ENCODE measurements at places on chromosomes 7 and 10.

DNA sequence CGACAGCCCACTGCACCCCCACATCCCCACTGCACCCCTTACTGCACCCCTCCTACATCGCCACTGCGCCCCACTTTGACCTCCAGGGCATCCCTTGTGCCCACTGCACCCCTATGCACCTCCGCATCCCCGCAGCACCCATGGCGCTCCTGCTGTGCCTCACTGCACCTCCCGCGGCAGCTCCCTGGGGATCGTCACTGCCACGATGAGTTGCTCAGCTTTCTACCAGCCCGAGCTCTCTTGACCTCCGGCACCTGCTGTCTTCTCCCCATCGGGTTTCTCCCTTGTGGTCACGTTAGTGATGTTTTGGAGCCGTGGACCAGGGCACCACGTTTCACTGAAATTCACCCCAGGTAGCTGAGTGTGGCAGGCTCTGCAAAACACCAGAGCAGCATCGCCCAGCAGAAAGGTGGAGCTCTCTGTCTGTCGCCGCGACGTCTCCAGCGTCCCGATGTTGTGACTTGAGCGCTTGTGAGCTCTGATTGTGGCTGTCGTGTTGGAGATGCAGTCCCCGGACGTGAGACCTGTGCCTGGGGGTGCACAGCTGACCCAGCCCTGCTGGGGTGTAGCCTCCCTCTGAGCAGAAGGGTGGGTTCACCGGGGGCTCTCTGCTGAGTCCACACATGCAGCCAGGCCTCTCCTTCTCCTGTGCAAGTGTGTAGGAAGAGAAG is 147.7 kb downstream of the DNAJB6 start:
- no peak for DNase-seq

DNA sequence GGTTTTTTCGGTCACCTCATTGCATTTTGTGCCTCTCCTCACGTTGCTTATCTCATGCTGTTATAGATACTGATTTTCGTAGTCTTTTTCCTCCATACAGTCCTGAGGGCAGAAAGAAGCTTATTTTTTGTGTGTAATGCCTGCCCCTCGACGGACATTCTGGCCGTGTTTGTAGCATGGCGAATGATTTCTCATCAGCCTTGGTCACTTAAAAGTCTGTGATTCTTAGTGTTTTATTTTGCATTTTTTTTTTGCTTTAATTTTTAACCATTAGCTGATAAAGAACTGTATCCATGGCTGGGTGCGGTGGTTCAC is 469 bp upstream of the NOC3L start:
- DNase-seq = no peak

GRCh38 chr10:69101451-69102095 is 13.7 kb downstream of the SRGN start:
- DNase-seq = peak; percentile 79

DNA sequence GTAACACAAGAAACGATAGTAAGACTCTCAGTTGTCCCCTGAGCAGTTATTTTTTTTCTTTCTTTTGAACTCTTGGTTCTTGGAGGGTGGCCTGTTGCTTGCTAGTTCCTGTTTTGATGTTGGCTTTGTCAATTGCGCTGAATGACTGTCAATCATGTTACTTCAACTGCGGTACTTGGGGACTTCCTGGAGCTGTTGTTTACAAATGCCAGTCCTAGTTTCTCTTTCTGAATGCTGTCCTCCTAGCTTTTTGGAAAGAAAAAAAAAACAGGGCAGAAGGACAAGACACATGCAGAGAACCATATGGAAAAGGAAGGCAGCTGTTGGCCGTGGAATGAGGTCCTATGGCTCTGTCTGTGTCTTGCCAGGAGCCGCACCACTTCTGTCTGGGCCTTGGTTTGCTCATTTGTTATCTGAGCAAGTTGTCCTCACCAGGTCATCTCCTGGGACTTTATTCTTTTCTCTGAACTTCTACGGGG is 7.0 kb upstream of the PDCD4 start:
- peak; percentile 27 for DNase-seq

GRCh38 chr10:129949891-129950291 is 14.2 kb downstream of the EBF3 start:
- no peak for DNase-seq

GRCh38 chr7:33751443-33751842 is 153.9 kb upstream of the BMPER start:
- no peak for DNase-seq

- DNase-seq = no peak
These were observed 192.1 kb downstream of the CELF2 start for GRCh38 chr10:11209830-11210181.

DNA sequence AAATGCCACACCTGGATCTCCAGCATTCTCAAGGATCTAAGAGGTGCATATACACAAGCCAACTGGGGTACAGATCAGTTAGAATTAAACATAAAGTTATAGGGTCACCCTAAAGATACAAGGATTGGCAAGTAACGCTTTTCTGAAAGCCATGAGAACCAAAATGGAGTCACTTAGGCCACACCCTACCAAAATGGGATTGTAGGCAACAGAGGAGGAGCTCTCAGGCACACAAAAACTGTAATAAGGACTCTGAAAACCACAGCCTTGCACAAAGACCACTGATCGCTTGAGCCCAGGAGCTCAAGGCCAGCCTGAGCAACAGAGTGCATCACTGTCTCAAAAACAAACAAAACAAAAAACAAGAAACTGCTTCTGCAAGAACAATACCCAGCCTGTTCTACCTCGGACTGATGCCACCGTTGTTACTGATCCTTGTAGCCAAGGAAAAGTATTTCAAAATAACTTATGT is 35.5 kb downstream of the SVOPL start:
- no peak for DNase-seq

DNA sequence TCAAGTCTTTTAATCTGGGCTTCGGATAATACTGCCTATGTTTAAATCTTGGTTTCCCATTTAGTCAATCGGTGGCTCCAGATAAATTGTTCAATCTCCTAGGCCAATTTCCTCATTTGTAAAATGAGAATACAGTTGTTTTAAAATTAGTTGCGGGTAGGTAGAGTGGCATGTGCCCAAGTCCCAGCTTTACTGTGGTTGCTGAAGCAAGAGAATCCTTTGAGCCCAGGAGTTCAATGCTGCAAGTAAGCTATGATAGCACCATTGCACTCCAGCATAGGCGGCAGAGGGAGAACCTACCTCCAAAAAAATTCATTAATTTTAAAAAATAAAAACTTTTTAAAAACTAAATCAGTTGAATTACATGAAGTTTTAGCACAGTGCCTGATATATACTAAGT is 7.3 kb downstream of the RNF216 start:
- DNase-seq = no peak

DNA sequence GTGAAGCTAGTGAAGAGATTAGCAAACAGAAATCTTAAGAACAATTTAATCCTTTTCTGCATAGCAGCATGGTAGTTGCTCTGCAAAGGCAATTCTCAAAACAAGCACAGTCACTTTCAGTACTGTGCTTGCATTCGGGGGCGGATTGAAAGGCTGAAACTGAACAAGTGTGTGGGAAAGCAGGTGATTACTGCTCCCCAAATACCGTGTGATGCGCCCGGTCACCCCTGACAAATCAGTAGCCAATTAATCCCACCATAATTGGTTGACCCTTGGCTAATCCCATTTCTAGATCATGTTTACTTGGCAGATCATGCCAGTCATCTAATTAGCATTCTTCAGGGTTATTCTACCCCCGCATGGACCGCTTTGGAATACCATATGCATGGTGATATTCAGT is 76.5 kb upstream of the ADRB1 start:
- DNase-seq = no peak

GRCh38 chr10:100037758-100038315 is 28.1 kb upstream of the DNMBP start:
- DNase-seq = peak; percentile 7

DNA sequence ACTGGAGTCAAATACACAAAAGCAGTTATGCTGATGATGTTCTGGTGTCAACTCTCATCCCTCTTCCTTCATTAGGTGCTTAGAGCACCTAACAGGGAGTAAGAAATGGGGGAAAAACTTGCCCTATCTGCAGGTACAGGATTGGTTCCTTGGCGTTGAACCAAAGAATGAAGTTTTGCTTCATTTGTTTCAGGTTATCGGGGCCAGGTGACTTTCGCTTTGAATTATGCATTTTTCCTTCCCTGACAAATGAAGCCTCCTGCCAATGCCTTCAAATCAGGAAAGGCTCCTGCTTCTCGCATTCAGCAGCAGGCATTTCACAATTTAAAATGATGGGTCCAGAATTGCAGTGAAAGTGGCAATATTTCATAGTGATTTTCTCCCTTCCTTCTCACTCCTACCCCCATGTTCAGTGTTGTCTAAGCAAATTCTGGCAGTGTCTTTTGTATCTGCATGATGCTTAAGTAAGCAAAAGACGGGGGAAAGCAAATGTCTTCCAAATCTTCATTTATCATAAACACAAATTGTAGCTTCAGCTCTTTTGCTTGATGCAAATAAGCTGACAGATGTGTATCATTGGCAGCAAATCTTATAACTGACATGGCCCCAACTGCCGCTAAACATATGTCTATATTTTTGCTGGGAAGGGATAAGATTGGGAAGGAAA is 29.4 kb downstream of the DNAJB9 start:
- DNase-seq = no peak

DNA sequence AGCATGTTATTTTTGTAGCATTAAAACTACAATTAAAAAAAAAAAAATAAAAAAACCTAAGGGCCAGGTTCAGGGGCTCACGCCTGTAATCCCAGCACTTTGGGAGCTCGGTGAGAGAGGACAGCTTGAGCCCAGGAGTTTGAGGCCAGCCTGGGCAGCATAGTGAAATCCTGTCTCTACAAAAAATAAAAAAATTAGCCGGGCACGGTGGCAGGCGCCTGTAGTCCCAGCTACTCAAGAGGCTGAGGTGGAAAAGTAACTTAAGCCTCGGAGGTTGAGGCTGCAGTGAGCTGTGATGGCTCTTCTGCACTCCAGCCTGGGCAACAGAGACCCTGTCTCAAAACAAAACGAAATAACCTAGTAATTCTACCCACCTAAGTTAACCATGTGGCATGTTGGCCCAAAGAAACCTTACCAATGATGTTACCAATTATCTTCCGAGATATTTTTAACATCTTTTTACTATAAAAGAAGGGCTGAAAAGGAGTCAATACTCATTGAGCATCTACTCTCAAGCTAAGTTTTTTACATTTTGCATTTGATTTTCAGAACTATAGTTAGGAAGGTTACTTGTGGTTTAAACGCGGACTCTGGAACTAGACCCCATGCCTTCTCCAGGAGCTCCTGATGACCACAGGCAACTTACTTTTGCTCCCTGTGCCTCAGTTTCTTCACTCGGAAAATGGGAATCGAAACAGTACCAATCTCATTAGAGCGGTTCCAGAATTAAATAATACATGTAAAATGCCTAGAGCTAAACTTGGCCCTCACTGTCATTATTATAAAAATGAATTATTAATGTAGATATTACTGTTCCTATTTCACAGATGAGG is 1.4 kb downstream of the ITGB1 start:
- DNase-seq = no peak

- no peak for DNase-seq
These were observed 4.8 kb downstream of the PITRM1 start for GRCh38 chr10:3167611-3168330.

GRCh38 chr10:47028466-47028865 is 117.2 kb downstream of the PTPN20 start:
- no peak for DNase-seq

- no peak for DNase-seq
These were observed 212.7 kb upstream of the IGFBP3 start for GRCh38 chr7:46133751-46134150.

DNA sequence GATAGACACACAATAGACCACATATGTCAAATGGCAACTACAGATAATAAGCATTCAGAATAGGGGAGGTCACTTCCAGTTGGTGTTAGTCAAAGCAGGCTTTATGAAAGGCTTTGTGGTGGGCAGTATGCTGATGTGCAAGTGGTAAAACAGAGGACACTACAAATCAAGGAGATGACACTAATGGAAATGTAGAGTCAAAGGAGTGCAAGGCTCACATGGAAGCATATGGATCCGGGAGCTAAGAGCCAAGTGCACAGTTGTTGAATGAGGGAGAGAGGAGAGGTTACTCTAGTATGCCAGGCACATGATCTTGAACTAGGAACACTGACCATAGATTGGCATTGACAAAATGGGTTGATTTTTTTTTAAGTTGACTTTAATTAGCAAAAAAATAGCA is 62.7 kb downstream of the GRM3 start:
- no peak for DNase-seq

DNA sequence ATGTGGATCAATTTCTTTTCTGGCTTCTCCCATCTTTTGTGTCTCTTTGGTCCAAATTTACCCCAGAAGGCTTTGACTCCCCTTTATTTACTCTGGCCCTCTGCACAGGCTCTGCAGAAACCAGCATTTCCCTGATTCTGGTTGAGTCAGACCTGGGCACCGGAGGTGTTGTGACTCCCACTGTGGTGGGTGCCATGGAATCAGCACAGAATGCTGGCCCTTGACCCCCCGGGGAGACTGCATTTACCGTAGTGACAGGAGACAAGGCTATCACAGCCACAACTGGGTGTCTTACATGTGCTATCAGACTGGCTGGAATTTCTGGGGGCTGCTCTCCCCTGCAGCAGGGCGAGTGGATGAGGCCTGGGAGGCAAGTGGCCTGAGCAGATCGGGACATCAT is 37.6 kb downstream of the PLXDC2 start:
- peak; percentile 3 for DNase-seq

DNA sequence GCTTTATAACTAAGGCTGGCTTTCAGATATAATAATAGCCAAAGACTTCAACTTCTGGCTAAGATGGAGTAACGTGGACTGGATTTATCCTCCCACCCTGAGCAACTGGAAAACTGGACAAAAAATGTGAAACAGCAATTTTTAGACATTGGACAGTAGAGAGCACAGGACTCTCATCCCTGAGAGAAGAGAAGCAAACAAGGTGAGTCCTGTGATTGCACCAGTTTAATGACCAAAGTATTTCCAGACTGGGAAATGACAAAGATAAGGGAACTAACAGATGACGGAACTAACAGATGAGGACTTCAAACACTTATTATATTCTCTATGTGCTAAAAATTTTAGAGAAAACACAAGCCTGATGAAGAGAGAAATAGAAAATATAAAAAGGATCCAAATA is 175.7 kb upstream of the SLC25A13 start:
- no peak for DNase-seq

DNA sequence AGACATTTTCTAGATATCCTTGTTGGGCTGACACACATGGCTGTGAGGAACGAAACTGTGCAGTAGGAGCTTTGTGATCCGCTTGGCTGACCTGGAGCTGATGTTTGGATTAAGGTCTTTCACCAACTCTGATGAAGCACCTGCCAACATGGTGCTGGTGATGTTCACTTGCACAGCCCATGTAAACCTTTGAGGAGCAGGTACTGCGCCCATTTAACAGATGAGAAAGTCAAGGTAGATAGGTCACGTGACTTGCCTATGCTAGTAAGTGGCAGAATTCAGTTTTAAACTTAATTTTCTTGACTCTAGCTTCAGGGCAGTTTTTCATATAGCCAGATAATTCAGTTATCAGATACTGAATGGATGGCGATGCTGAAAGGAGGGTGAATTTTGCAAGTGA is 351.9 kb downstream of the RPS24 start:
- no peak for DNase-seq

DNA sequence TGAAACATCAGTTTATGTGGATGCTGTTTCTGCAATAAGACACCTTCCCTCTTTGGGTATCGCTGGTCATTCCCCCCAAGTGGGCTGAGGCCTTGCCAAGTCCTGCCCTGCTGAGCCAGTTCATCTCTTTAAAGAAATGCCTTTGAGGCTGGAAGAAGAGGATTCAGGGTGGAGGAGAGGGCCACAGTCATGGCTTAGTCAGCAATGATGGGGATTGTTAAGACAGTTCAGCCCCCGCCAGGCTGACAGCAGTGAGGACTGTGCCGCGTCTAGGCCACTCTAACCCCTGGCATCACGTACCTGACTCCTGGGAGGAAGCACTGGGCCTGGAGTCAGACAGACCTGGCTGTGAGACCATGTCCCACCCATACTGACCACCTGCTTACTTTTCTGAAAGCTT is 48.3 kb downstream of the PNLIPRP2 start:
- no peak for DNase-seq
